MCF 10A (cell line): ENCODE measurements at places on chromosomes 12 and 14. TPM values are rescaled to one million over a fixed set of nuclear protein-coding genes. Genes with fewer than 3 reads are reported as not detected.

FAM181A gene
- total RNA-seq: not detected in 2 replicates

PTHLH gene
- total RNA-seq: 3.8 and 5.4 TPM in 2 replicates

DPPA3 gene
- total RNA-seq: not detected in 2 replicates

KIF21A gene
- 44.1 and 53.8 TPM in 2 replicates for total RNA-seq

SMIM10L1 gene
- total RNA-seq: 10.5 and 10.9 TPM in 2 replicates

ACVRL1 gene
- total RNA-seq: not detected in 2 replicates

KRT6C gene
- 0.19 and 0.44 TPM in 2 replicates for total RNA-seq

SMOC1 gene
- 22.9 and 23.6 TPM in 2 replicates for total RNA-seq

HIP1R gene
- total RNA-seq: 41.6 and 44.6 TPM in 2 replicates

TRAFD1 gene
- total RNA-seq: 23.4 and 29.7 TPM in 2 replicates

ALDH6A1 gene
- total RNA-seq: 22.4 and 28.9 TPM in 2 replicates

USP44 gene
- not detected in 2 replicates for total RNA-seq
